Panc1 (cell line): ENCODE measurements at places on chromosomes 3 and 15.

DNA sequence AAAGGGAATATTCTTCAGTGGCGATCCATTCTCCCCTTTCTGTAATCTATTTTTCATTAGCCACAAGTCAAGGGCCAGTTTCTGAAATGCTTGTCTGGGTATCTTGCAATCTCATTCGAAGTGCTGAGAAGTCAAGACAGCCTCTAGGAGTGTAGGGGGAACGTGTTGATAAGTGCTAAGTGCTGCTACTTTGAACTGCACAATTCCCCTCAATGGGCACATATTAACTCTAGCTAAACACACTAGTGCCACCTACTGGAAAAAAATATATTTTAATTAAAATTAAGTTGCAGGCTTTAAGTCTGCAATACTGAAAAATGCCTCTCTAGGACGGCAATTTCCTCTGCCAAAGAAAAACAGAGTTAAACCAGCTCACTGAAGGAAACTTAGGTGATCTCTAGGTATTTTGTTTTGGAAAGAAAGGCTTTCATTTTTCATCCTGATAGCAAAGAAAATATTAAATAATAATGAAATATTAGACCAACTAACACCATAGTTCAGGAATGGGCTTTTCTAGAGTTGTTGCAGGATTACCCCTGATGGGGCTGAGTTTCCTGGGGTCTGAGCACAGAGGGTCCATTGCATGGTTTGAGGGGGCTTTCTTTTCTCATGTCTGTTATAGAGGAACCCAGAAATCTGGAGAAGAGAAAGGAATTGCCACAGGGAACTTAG lies 181.9 kb upstream of the KBTBD8 start:
- no peak for DNase-seq

DNA sequence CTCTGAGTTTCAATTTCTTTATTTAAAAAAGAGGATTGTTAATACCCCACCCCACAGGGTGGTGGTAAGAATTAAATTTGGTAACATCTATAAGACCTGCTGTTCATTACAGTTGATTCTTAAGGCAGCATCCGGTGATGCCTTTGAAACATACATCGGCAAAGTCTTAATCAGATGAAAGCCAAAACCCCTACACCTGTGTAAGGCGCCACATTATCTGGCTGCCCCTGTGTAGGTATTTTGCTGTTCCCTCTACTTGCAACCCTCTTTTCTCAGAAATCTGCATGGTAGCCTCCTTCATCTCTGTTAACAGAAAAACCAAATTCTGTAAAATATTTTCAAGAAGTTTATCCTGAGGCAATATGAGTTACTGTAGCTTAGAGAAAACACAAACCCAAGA lies 90.0 kb downstream of the ST6GAL1 start:
- no peak for DNase-seq

DNA sequence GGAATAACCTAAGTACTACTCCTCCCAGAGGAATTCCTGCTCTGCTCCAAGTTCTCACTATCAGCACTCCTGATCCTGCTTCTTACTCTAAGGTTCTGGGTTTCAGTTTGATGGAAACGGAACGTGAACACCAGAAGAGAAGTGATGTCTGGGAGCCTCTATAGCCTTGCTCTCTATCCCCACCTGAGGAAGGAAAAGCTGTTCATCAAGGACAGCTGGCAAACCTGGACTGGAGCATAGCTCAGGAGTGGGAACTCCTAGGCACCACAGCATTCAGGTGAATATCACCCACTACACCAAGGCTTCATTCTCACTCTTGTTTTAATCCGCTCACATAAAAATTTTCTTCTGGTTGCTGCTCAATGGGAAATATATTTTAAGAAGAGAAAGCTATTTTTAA lies 13.0 kb upstream of the CADPS start:
- DNase-seq: no peak

DNA sequence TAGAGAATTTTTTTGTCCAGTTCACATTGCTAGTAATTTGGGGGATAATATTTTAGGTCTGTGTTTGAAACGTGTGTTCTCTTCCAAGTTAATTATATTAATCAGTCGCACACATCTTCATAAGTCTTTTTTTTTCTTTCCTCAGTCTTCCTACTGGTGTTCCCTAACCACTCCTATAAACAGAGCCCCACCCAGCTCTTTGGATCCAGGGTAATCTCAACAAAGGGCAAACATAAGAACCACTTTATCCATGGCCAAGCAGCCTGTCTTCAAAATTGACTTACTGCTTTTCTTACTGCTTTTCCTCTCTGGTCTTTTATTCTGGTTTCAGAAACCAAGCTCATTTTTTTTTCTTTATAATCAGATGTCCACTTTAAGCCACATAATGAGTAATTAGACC lies 266.8 kb upstream of the NECTIN3 start:
- DNase-seq: no peak

DNA sequence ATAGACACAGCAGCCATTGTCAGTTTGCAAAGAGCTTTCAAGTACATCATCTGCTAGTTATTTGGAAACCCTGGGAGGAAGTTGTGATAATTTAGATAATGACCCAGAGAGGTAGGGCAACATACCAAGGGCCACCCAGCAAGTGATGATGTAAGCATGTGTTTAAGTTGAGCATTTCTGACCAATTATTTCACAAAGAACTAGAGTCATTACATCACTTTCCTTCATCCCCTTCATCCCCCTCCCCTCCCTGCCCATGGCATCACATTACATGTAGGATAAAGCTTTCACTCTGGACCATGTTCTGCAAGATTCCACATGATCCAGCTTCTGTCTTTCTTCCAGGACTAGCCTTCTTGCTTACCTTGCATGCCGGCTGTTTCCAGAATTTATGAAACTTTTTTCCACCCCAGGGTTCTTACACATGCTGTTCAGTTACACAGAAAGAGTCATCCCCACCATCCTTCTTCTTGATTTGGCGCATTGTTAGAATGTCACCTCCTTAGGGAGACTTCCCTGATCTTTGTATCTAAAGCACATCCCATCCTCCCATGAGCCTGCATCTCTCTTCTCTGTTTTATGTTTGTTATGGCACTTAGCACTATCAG lies 71.3 kb downstream of the PTPRG start:
- no peak for DNase-seq

- DNase-seq: no peak
Observed at GRCh38 chr15:100216182-100216581, 125.6 kb downstream of the ADAMTS17 start.

GRCh38 chr3:9067352-9067975 lies 104.2 kb upstream of the RAD18 start:
- DNase-seq: peak; percentile 45

GRCh38 chr3:112676659-112677234 lies 35.8 kb upstream of the CCDC80 start:
- peak; percentile 90 for DNase-seq

DNA sequence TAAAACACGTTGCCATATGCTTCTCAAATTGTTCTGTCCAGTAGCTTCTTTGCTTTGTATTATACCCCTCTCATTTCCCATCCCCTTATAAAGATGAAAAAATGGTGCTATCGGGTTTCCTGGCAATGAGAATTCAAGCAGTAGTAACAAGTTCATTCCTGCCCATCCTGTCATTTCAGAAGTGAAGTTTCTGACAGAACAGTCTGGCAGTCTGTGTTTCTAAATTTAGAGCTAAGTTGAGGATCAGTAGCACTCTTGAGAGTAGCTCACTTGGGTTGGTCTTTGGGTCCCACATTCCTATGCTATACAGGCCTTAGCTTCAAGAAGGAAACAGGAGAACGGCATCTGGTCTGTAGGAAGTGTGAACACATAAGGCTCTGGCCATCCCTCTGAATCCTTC lies 134.6 kb downstream of the GHSR start:
- no peak for DNase-seq

- DNase-seq: no peak
Observed at GRCh38 chr15:38401106-38401505, 52.8 kb upstream of the FAM98B start.

GRCh38 chr15:90572893-90573292 lies 43.2 kb downstream of the CRTC3 start:
- no peak for DNase-seq

DNA sequence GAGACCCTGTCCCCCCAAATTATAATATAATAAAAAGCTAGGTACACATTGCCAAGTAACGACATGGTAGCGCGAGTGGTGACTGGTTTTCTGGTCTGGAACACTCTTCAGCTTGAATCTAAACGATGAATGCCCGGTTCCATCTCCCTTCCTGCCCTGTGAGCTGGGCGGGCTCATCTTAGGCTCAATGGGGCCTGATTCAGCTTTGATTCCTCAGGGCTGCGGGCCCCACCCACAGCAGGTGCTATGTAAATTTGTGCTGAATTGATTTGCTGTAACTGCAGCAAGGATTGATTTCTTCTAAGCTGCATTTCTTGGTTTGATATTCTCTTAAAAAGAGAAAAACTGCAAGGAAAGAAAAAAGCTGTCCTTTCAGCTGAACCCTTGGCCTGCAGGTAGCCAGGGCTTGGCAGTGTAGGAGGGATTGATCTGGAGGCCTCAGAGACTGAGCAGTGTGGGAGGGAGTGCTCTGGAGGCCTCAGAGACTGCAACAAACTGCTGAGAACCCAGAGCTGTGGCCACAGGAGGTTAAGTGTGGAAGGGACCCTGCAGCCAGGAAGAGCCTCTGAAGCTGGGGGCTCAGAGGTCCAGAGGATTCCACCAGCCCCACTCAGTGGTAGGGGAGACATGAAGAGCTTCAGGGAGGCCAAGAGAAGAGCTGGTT lies 231.6 kb downstream of the XXYLT1 start:
- DNase-seq: no peak

DNA sequence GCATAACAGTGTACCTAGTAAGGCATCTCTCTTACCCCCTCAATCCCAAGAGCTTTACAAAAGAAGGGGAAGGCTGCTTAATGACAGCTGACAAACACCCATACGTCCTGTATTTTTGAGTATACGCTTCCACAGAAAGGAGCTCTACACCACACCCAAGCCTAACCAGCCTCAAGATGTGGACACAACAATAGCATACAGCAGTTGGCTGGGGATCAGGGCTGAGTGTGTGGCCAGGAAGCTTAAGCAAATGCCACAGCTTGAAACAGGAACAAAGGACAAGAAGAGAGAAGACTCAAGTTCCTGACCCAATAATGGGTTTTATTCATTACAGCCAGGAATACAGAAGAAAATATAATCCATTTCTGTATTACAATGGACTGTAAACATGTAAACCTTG lies 6.9 kb downstream of the HEXA start:
- DNase-seq: no peak

- DNase-seq: no peak
Observed at GRCh38 chr3:160685144-160685766, 8.3 kb downstream of the ARL14 start.

DNA sequence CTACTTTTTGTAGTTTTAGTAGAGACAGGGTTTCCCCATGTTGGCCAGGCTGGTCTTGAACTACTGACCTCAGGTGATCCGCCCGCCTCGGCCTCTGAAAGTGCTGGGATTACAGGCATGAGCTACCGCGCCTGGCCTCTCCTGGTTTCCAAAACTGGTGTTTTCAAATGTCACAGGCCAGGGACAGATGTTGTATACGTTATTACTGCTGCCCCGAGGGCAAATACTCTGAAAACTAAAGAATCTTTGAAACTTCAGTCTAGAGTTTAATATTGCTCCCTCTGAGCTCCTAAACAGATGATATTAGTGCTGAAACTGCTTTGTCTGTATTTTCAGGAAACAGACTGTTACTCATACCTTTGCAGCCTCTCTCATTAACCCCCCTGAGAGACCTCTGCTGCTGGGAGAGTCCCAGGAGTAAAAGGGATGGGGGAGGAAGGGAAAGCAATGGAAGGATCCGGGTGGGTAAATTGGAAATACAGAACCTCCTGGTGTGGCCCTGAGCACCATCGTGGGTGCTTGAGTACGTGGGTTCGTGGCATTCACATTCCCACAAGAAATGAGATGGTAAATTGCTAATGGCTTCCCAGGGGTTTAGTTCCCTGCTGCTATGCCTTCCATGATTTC lies 96.3 kb upstream of the IGF1R start:
- no peak for DNase-seq

DNA sequence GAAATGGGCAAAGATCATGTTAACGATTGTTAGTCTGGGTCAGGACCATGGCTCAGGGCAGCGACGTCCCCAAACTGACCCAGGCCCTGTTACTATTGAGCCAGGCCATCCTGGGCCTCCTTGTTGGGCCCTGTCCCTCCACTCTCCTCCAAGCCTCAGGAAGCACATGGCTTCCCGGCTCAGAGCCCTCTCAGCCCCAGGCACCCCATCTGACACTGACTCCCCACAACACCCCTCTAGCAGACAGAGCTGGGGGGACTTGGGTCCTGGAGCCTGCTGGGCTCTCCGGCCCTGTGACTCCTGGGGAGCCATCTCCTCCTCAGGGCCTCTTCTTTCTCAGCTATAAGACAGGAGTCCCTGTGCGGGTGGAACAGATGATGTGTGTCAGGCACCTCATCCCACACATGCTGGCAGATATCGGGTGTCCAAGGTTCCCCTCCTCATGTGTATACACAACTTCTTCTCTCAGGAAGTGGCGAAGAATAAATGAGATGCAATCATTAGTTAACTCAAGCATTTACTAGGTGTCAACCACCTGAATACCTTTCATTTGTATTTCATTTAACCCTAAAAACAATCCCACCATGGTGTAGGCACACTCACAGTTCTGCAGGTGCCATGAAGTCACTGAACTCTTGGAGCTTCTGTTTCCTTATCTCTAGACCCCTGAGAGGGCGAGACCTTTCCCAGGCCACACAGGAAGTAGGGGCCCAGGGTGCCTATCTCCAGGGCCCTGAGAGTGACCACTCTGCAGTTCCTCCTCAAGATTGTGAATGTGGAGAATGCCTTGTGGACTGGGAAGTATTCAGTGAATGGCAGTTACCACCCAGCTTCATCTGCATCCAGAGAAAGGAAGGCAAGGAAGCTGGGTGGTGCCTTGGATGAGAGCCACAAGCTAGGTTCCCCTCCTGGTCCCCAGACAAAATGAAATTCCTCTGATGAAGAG lies 282.5 kb upstream of the TLE3 start:
- no peak for DNase-seq

- no peak for DNase-seq
Observed at GRCh38 chr15:25860885-25861866, 2.0 kb downstream of the ATP10A start.

DNA sequence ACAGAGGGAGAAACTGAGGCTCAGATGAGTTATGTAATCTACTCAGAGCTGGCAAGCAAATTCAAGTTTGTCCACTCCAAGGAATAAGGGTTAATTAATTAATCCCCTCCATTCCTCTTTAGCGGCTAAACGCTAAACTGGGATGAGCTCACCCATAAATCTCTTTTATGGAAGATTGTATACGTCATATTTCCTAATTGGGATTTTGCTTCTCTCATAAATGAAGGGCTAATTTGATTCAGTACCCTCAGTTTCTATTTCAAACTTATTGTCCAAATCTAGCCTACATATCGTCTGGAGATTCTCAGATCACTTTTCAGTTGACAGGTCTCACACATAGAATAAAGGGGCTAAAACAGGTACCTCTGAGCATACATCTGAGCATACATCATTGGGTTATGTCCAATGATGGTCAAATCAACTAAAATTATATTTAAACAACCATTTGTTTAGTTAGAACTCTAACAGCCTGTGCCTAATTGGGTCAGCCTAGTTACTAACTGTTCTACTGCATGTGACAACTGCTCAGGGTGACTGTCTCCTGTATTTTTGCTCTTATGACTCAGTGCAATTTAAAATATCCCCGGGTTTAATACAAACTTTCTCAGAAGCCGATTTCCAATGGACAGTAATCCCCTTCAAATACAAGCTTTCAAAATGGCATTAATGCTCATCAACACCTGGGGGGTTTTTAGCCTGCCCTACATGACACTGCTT lies 57.6 kb upstream of the PLXND1 start:
- no peak for DNase-seq
